ENCODE measurements at places on chromosomes 4 and X.

DNA sequence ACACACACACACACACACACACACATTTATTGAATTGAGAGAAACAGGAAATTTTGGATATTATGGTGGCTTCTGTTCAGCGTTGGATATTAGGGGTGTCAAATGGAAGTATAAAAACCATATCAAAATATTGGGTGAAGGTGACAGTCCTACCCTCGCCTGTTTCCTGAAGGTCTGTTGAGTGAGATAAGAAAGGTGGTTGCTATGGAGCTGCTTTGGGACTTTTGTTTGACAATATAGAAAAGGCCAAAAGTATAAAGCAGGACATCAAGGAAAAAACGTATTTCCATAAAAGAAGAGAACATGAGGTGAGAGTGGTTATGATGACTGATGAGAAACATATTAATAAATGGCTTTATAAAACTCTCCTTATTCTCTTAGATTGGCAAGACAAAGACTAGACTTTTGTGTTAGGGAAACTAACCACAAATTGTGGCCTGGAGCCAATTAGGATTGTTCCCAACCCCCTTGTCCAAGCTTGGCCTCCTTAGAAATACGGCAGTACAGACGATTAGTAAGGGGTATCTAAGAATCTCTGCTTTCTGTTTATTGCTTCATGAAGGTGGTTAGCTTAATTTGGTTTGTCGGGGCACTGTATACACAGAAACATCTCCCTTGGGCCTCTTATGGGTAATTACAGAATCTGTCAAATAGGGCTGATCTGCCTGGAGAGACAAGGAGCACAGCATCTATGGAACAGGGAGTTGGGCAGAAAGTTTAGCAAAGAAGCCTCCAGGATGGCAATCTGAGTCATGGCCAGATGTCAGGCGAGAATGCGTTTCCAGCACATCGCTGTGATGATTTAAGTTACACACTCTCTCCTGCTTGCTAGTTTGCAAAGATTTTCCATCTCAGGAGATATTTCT is 198.0 kb downstream of the CBR4 start:
- no peak overlapping the region for H3K27ac ChIP-seq
- H3K36me3 ChIP-seq: no peaks in the 10 kb centered on the region
- no peaks in the 10 kb centered on the region for H3K4me1 ChIP-seq
- H3K4me3 ChIP-seq: no peak overlapping the region
- H3K27me3 ChIP-seq: no peaks in the 10 kb centered on the region

DNA sequence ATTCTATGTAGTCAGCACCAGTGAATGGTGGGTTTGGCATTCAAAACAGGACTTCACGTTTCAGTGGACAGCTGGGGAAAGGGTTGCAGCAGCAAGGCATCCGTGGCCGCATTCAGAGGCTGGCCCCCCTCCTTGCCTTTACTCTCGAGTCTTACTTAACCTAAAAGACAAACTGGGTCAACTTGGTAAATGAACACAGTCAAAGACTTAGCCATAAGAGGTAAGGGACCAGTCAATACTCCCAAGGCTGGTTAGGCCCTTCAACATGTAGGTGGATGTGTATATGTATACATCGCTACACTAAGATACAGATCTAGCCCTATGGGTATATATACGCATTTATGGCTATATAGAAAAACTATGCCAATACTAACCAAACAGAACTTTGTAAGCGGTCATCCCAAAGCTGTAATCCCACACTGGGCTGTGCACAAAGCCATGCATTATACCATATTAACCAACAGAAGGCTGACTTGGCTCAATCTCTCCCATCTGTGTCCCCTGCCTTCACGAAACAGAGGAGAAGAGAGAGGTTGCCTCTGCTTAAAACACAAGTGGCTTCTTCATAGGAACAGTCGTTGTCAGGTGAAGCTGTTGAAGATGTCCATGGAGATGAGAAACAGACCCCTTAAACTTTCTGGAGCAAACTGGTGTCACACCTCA is 61.9 kb downstream of the TSC22D3 start:
- peaks cover 2% of the 10 kb centered on the region for H3K27me3 ChIP-seq
- H3K4me1 ChIP-seq: peaks cover 19% of the 10 kb centered on the region
- H3K4me3 ChIP-seq: peak overlapping the region; percentile 89
- DNase-seq: no peak
- no peaks in the 10 kb centered on the region for H3K36me3 ChIP-seq

GRCh38 chrX:48802905-48803200 is 986 bp downstream of the HDAC6 start:
- no peak for DNase-seq
- peaks cover 5% of the 10 kb centered on the region for H3K4me1 ChIP-seq
- peak overlapping the region; percentile 95 for H3K27ac ChIP-seq
- no peaks in the 10 kb centered on the region for H3K36me3 ChIP-seq

DNA sequence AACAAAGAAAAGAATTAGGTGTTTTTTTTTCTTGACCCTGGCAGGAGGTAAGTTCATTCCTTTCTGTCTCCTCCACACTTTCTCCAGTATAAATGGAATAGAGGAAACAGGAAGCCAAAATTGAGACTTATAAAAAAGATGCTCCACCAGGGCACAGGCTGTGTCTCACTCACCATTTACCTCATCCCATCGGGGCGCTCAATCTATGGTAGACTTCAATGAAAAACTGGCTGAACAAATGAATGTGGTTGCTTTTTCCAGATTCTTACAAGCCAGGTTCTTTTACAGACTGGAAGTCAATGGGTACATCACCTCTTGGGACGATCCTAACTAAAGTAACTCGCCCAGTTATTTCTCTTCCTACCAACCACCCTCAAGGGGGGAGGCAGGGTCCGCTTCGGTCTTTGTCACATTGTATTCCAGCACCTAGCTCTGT is 685 bp downstream of the COMMD8 start:
- no peaks in the 10 kb centered on the region for H3K27me3 ChIP-seq
- no peak for DNase-seq
- H3K36me3 ChIP-seq: peaks cover 3% of the 10 kb centered on the region
- no peaks in the 10 kb centered on the region for H3K4me1 ChIP-seq

GRCh38 chr4:169582203-169582602 is 30.2 kb downstream of the NEK1 start:
- no peaks in the 10 kb centered on the region for H3K4me1 ChIP-seq
- H3K27ac ChIP-seq: no peak overlapping the region
- H3K36me3 ChIP-seq: peaks cover 5% of the 10 kb centered on the region
- H3K27me3 ChIP-seq: no peaks in the 10 kb centered on the region
- H3K4me3 ChIP-seq: no peak overlapping the region

- no peak for DNase-seq
- no peak overlapping the region for H3K27ac ChIP-seq
- H3K36me3 ChIP-seq: no peaks in the 10 kb centered on the region
- H3K27me3 ChIP-seq: no peaks in the 10 kb centered on the region
These were observed 253.5 kb downstream of the PCDH10 start for GRCh38 chr4:133402616-133403015.

DNA sequence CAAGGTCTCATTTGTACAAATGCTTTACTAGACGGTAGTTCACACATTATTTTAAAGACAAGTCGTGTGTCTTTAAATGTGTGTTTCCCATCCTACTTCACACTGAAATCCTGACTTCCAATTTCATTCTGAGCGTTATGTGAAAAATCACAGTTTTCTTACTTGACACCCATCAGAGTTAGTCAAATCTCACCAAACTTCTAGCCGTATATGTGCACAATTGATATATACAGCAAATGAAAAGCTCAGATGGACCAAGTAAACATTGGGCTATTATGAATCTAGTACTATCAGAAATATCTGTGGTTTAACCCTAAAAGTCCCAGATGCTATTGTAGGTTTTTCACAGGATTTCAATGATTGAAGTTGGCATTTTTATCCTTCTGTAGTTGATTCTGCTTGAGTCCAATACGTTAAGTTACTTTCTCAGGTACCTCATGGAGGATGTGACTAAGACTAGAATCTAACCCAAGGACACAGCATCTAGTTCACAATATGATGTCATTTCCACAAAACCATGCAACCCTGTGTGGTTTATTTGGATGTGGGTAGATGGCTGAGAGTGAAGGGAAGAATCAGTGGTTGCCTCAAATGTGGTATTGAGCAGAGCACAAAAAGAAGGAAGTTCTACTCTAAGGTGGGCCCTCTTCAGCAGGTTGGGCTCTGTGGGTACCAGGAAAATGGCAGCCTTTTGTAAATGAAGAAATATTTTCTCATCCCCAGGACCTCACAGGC is 22.1 kb upstream of the TRIM60 start:
- DNase-seq: no peak
- no peak overlapping the region for H3K27ac ChIP-seq
- no peak overlapping the region for H3K4me3 ChIP-seq
- no peaks in the 10 kb centered on the region for H3K36me3 ChIP-seq
- H3K4me1 ChIP-seq: no peaks in the 10 kb centered on the region
- no peaks in the 10 kb centered on the region for H3K27me3 ChIP-seq

GRCh38 chrX:70025464-70025863 is 24.3 kb downstream of the AWAT2 start:
- no peaks in the 10 kb centered on the region for H3K36me3 ChIP-seq
- no peak overlapping the region for H3K4me3 ChIP-seq
- H3K27ac ChIP-seq: no peak overlapping the region
- DNase-seq: no peak
- H3K4me1 ChIP-seq: no peaks in the 10 kb centered on the region

DNA sequence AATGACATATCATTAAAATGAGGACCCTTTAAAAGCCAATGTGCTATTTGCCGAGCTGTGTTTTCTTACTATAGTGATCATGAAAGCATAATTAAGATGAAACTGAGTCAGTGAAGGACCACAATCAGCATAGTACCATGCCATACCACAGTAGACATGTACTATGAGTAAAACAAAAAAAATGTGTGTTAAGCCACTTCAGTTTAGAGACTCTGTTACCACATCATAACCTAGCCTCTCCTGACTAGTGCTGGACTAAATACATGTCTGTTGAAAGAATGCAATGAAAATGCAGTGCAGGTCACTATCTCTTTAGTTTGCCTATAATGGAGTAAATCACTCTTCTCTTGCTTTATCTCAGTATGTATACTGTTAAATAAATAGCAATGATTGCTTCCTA is 12.3 kb upstream of the DDX53 start:
- no peak overlapping the region for H3K27ac ChIP-seq
- no peak for DNase-seq
- H3K36me3 ChIP-seq: no peaks in the 10 kb centered on the region
- no peak overlapping the region for H3K4me3 ChIP-seq

GRCh38 chr4:61520166-61520565 is 320.0 kb downstream of the ADGRL3 start:
- no peaks in the 10 kb centered on the region for H3K36me3 ChIP-seq
- H3K27me3 ChIP-seq: no peaks in the 10 kb centered on the region
- DNase-seq: no peak
- no peak overlapping the region for H3K27ac ChIP-seq
- H3K4me3 ChIP-seq: no peak overlapping the region

- no peak overlapping the region for H3K27ac ChIP-seq
- H3K4me3 ChIP-seq: no peak overlapping the region
- no peaks in the 10 kb centered on the region for H3K27me3 ChIP-seq
- no peaks in the 10 kb centered on the region for H3K36me3 ChIP-seq
- no peaks in the 10 kb centered on the region for H3K4me1 ChIP-seq
These were observed 154.2 kb upstream of the NEIL3 start for GRCh38 chr4:177155454-177155853.

DNA sequence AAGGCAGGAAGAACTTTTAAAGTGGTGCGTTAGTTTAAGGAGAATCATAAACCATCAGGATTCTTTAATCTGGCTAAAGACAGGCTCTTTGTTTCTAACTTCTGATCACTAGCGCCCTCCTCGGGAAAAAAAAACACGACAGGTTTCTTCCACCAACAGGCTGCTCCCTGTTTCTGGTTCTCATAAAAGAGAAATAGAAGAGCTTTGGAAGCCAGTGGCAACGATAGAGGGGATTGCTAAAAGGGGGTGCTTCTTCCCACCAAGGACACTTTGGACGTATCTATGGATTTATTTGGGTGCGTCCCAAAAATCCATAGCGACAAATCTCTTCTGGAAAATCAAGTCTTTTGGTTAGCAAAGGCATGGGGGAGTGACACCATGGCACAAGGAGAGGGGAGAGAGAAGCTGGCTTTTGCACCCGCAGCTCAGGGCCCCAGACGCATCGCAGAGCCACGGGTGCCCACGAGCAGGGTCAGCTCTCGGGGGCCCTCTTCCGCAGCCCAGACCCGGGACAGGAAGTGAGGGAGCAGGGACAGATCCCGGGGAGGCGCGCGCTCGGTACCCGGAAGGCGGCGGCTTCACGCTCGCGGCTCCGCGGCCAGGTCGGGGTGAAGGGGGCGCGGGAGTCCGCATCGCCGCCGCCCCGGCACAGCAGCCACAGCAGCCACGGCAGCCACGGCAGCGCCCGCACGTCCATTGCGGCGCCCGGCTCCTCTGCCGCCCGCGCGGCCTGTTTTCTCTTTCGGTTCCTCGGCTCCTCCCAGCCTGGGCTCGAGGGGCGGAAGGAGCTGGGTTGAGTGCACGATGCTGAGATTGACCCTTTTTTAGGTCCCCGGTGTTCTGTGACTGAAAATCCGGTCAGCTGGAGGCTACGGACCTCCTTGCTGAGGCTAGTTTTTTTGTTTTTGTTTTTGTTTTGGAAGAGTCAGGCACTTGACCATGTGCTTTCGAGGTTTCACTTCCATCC is at the start of gene CTSO:
TSS of gene CTSO (minus strand) at position 716 of the 967 bp plus-strand sequence. CDS start at position 697, 19 bp downstream.
- no peaks in the 10 kb centered on the region for H3K4me1 ChIP-seq
- no peaks in the 10 kb centered on the region for H3K27me3 ChIP-seq
- peak within 1 kb of the TSS; percentile 90 for H3K4me3 ChIP-seq
- peak; percentile 95 for DNase-seq
- peak within 1 kb of the TSS; percentile 95 for H3K27ac ChIP-seq
- H3K36me3 ChIP-seq: no peaks in the 10 kb centered on the region

- H3K36me3 ChIP-seq: no peaks in the 10 kb centered on the region
- H3K27ac ChIP-seq: no peak overlapping the region
These were observed 218.1 kb upstream of the GK2 start for GRCh38 chr4:79626101-79626500.

DNA sequence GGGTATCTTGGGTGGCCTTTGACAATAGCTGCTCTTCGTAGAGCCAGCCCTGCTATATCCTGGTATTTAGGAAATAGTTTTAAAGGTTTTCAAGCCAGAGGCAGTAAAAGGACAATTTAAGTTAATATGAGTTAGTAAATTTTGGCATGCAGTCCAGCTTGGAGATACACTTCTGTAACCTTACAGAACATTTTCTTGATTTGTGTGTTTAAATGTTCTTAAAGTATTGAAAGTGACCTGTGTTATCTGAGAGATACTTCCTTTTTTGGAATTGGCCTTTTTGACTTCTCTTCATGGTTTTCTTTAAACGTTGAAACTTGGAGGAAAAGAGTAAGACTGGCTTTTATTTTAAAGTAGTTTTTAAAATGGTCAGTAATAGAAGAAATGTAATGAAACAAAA is 25.5 kb downstream of the PDLIM5 start:
- no peak overlapping the region for H3K4me3 ChIP-seq
- peaks cover 6% of the 10 kb centered on the region for H3K4me1 ChIP-seq
- no peak overlapping the region for H3K27ac ChIP-seq
- no peaks in the 10 kb centered on the region for H3K36me3 ChIP-seq

Measured in kidney (tissue), 22 donors.